NCI-H226 (cell line): ENCODE measurements at places on chromosomes 5 and 9.

DNA sequence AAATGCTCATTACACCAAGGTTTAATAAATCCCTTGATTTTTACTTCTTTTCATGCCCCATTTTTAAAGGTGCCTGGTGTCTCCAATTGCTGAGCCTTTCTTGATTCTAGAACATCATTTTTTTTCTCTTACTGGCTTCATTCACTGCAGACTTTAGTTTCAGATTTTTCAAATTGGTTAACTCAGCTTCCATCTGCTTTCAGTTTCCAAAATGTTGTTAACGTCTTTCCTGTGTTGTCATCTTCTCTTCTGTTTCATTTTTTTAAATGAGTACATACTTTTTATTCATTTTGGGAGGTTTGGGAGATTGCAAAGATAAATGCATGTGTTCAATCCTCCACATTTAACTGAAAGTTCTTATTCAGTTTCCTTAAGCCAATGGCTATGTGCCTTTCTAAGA lies 126.4 kb upstream of the CCNG1 start:
- DNase-seq = no peak

GRCh38 chr9:99614341-99614740 lies 207.3 kb upstream of the NR4A3 start:
- DNase-seq = no peak

DNA sequence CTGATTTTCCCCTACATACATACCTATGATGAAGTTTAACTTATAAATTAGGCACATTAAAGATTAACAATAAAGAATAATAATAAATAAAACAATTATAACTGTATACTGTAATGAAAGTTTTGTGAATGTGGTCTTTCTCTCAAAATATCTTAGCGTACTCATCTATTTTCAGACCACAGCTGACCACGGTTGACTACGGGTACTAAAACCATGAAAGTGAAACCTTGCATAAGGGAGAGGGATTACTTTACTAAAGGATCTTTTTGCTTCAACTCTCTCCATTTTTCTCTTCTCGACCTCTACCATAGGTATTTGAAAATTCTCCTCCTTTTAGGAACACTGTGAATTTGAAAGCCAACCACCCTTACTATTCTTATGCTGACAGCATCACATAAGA lies 475.5 kb downstream of the CETN3 start:
- no peak for DNase-seq

DNA sequence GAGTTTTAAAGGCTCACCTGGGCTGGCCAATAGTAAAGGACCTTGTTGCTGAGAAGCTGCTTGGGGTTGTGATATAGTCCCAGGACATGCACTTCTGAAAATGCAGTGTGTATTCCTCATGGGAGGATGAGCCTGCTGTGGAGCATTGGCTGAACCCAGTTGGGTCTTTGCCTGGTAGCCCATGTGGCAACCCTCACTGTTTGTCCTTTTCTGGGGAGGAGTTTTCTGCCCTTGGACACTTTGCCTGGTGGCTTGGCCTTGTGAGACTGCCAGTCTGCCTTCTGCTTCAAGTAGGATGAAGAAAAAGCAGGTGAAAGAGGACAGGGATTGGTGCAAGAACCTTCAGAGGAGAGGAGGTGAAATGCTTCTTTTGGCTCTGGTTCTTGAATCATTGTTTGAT lies 4.0 kb downstream of the TENT4A start:
- DNase-seq = no peak

DNA sequence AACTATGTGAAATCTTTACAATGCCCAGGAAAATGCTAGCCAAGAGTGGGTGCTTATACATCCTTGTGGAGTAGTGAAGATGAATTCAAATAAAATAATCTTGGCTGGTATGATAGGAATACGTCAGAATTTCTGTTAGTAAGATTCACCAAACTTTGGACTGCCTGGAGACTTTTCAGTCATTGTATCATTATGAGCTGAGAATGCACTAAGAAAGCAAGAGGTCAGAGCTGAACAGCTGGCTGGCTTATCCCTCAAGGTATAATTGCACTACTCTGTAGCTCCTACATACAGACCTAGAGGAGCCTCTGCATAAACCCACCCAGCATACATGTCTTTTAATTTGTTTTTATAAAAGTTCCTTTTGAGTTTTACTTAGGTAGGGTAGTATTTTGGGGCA lies 568.5 kb upstream of the RIOK2 start:
- no peak for DNase-seq

DNA sequence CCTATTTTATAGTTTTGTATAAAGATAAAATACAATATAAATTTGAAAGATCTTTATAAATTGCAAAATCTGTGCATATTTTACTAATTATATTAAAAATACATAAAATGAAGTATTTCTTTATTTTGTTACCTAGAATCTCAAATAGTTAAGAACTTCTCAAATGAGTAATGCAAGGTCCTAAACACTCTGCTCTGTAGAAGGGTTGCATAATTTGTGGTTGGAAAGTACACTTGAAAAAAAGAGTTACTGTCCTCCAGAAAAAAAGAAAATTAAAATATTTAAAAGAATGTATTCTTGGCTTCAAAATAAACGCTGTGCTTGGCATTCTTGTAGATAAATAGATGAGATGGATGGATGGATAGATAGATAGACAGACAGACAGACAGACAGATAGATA lies 428.8 kb upstream of the CDH6 start:
- peak; percentile 50 for DNase-seq
